A549 treated with CORT108297 at 1 μM for 4 hours (cell line): ENCODE measurements at places on chromosomes 5 and 9. TPM values are rescaled to one million over a fixed set of nuclear protein-coding genes. Genes with fewer than 3 reads are reported as not detected.

Gene SAXO1
- total RNA-seq = not detected in 5 replicates

Gene ZCCHC7
- total RNA-seq = 11.1 to 16.2 TPM (median 12.5 TPM) in 5 replicates

Gene PCDHA1
- total RNA-seq = 0.10 to 0.27 TPM (median 0.19 TPM) in 5 replicates

Gene ATP10B
- total RNA-seq = not detected in 5 replicates

Gene C5orf58
- not detected in 5 replicates for total RNA-seq

Gene BARX1
- total RNA-seq = 8.0 to 13.1 TPM (median 11.4 TPM) in 5 replicates

Gene SLC27A6
- 0.02 to 0.07 TPM (median 0.06 TPM) in 4 of 5 replicates, not detected in the other for total RNA-seq

Gene PCDHA12
- total RNA-seq = 2.6 to 3.4 TPM (median 3.0 TPM) in 5 replicates

Gene DOCK2
- total RNA-seq = 1.3 to 4.0 TPM (median 2.9 TPM) in 5 replicates

Gene SPATA6L
- total RNA-seq = 1.9 to 2.4 TPM (median 2.1 TPM) in 5 replicates

Gene FST
- 5.7 to 10.0 TPM (median 8.0 TPM) in 5 replicates for total RNA-seq

Gene ACTBL2
- 0.03 to 0.06 TPM (median 0.03 TPM) in 3 of 5 replicates, not detected in the others for total RNA-seq

Gene SLC6A19
- total RNA-seq = 0.01 to 0.03 TPM (median 0.01 TPM) in 3 of 5 replicates, not detected in the others

Gene ANGPTL2
- total RNA-seq = 0.04 TPM in 1 of 5 replicates, not detected in the others

Gene KIF20A
- 40.0 to 48.7 TPM (median 46.6 TPM) in 5 replicates for total RNA-seq

Gene DNAJC25
- 10.7 to 12.5 TPM (median 11.2 TPM) in 5 replicates for total RNA-seq

Gene LCN1
- 0.12 TPM in 1 of 5 replicates, not detected in the others for total RNA-seq

Gene PRLR
- total RNA-seq = 0.08 to 0.20 TPM (median 0.13 TPM) in 4 of 5 replicates, not detected in the other

Gene PTGR1
- 341 to 396 TPM (median 366 TPM) in 5 replicates for total RNA-seq

Gene CXCL14
- total RNA-seq = 0.05 to 0.16 TPM (median 0.09 TPM) in 5 replicates

Gene FRMPD1
- 0.03 to 0.05 TPM (median 0.04 TPM) in 4 of 5 replicates, not detected in the other for total RNA-seq

Gene AJM1
- 3.3 to 4.7 TPM (median 4.6 TPM) in 5 replicates for total RNA-seq

Gene ATOX1
- 191 to 221 TPM (median 197 TPM) in 5 replicates for total RNA-seq

Gene GLDC
- total RNA-seq = 11.3 to 14.9 TPM (median 13.1 TPM) in 5 replicates

Gene IL5
- total RNA-seq = not detected in 5 replicates

Gene SHC3
- total RNA-seq = 0.32 to 0.59 TPM (median 0.54 TPM) in 5 replicates

Gene LRRC26
- total RNA-seq = 0.61 to 2.2 TPM (median 1.4 TPM) in 5 replicates

Gene PDE6A
- 0.13 to 0.21 TPM (median 0.13 TPM) in 5 replicates for total RNA-seq

Gene MLANA
- total RNA-seq = not detected in 5 replicates

Gene ANKRD34B
- total RNA-seq = 0.04 to 0.18 TPM (median 0.07 TPM) in 5 replicates

Gene SMIM33
- not detected in 5 replicates for total RNA-seq
